ENCODE measurements at places on chromosomes 16 and 17.

- no peak for DNase-seq
Observed at GRCh38 chr16:56422896-56423441, 2.4 kb downstream of the AMFR start.

DNA sequence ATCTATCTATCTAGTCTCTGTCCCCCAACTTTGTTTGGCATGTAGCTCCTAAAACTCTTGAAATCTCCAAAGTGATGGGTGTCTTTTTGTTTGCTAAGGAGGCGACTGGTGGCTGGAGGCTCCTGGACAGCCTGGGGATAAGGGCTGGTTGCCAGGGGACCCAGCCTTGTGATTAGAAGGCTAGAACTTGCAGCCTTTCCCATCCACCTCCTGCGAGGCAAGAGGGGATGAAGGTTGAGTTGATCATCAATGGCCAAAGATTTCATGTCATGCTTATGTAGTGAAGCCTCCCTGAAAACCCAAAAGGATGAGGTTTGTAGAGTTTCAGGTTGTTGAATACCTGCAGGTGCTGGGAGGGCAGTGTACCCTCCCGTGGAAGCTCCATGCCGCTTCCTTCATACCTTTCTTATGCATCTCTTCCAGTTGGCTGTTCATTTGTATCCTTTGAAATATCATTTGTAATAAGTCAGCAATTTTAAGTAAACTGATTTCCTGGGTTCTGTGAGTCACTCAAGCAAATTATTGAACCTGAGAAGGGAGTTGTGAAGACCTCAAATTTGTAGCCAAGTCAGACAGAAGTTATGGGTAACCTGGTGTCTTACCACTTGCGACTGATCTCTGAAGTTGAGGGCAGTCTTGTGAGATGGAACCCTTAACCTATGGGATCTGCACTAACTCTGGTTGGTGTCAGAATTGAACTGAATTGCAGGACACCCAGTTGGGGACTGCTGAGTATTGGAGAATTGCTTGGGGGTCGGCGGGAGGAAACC lies 202.4 kb downstream of the SEC14L1 start:
- peak; percentile 12 for DNase-seq

DNA sequence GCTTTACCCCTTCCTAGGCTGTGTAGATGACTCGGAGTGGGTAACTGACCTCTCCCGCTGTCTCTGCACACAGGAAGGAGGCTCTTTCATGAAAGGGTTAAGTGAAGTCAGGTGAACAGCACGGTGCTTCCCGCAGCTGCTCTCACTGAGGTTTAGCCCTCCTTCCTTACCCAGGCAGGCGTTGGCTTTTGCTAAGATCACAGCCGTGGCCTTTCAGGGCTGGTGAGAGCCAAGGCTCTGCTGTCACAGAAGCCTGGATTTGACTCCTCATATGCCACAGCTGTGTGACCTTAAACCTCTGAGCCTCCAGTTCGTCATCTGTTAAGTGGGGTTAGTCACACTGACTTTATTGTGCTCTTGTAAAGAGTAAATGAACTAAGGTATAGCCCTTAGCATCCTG lies 90.9 kb upstream of the PLCG2 start:
- DNase-seq = no peak

DNA sequence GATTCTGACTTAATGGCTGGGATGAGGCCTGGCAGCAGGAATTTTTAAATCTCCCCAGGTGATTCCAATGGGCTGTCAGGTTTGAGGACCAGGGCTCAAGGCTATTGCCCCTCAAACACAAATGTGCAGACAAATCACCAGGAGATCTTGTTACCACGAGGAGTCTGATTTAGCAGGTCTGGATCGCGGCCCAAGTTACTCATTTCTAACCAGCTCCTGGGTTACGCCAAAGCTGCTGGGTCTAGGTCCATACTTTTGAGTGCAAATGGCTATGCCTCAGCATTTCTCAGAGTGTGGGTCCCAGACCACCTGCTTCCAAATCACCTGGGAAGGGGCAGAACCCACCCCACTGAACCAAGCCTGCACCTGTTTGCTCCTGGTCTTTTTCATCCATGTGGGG lies 33.1 kb downstream of the CNGB1 start:
- DNase-seq = no peak

DNA sequence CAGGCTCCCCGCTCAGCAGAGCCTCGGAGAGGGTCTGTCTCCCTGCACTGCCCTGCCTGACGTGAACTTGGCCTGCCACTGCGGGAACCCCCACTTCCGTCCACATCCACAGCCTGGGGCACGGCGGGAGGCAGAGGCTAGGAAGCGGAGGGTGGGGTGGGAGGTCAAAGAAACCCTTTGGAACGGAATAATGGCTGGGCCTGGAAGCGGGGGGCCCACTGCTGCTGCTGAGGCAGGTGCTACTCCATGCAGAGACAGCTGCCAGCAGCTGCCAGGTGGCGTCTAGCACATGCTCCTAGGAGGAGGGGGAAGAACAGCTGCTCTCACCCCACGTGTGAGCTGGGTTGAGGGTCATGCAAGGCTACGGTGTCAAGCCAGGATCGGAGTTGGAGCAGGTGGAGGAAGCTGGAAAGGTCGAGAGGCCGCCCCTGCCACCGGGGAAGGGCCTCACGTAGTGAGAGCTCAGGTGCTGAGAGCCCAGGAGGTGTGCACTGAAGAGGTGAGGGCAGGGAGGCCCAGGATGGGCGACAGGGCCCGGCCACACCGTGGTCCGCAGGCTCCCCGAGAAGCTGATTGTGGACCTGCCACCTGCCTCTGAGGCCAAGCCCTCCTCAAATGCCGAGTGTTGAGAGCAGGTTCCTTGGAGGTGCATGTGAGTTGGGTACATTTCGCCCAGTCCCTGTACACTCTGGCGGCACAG lies 9.8 kb downstream of the FSCN2 start:
- no peak for DNase-seq

DNA sequence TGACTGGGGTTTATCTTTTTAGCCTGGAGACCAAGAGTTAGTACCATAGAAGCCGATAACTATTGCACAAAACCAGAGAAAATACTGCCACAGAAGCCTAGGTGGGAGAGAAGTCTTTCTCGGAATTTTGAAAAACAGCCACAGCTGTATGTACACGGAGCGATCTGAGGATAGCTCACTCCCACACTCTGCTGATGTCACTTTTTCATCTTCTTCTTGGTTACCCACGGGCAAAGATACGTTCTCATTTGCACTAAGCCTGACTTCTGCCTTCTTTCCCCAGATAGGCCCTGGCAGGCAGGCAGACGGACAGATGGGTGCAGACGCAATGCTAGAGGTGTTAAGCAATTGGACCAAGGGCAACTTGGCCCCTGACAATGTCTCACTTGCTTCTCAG lies 9.1 kb upstream of the CBX4 start:
- no peak for DNase-seq

Data from CD4-positive, alpha-beta T cell treated with Interleukin-21 for 1 hour (primary cell).